ENCODE measurements at places on chromosomes 2 and 18. TPM values are rescaled to one million over a fixed set of nuclear protein-coding genes. Genes with fewer than 3 reads are reported as not detected.

The CPO gene
- 0.27 TPM for total RNA-seq

The CEBPZ gene
- total RNA-seq = 28.9 TPM

DNA sequence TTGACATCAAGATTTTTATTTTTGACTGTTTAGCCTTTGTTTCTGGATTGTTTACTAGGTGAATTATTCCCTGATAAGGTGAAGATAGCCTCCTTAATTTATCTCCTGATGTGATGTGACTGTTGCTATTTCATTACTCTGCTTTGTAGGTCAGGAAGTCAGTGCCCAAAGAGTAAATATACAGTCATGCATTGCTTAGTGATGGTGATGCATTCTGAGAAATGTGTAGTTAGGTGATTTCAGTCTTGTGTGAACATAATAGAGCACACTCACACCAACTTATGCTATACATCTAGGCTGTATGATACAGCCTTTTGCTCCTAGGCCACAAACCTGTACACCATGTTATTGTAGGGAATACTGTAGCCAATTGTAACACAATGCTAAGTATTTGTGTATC, 102.4 kb upstream of the THUMPD2 start:
- no peak for DNase-seq

GRCh38 chr18:45837283-45838070, 12.0 kb downstream of the SIGLEC15 start:
- DNase-seq = peak; percentile 72

DNA sequence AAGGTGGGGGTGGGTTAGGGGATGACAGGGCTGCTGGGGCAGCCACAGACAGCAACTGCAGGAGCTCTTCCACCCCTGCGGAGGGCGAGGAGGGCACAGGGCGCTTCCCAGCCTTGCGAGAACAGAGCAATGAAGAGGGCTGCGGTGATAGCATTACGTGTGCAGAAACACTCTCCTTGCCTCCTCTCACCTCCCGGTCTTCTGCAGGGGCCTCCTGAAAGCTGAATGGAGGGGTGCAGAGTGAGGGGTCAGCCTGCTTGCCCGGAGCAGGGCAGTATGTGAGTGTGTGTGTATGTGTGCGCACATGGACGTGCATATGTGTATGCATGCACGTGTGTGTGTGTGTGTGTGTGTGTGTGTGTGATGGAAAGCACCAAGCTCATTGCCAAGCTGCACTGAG, 29.5 kb upstream of the IL1R2 start:
- DNase-seq = no peak

DNA sequence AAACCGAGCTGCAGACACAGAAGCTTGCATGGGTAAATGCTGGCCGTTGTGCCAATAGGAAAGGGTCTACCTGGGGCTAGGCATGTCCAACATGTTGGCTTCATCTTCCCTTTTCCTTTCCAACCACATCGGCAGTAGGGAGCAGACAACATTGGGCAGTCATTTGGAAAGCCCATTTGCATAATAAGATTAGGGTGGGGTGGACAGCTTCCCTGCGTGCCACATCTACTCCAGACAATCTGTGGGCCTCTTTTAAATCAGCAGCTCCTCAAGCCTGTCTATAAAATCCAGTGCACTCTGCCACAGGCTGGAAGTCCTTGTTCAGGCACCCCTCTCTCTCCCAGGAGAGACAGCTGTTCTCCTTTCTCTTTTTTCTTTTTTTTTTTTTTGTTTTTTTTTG, 203.6 kb upstream of the KYNU start:
- DNase-seq = no peak
